NCI-H82 (cell line): ENCODE measurements at places on chromosomes 11 and 22.

- DNase-seq = peak; percentile 73
Measured at GRCh38 chr11:44954051-44954906, 3.6 kb upstream of the TP53I11 start.

DNA sequence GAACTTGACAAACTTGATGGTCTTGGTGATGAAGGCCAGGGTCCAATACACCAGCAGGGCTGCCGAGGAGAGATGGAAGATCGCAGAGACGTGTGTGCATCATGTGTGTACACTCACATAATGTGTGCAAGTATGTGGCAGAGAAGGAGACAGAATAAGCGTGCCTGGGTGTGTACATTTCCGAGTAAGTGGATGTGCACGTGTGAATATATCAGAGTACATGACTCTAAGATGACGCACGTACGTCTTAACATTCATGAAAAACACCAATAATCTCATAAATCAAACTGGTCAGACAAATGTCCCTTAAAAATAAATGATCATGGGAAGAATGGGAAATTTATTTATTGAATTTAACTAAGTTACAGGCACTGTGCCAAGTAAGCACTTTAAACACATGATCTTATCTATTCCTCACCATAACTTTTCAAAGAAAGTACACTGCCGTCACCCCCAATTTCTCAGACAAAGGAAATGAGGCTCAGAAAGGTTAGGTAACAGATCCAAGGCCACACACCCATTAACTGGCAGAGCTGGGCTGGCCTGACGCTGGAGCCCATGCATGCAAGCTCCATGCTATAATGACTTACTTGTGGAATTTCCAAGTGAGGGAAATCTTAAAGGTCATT is 13.0 kb downstream of the ABCC8 start:
- no peak for DNase-seq

DNA sequence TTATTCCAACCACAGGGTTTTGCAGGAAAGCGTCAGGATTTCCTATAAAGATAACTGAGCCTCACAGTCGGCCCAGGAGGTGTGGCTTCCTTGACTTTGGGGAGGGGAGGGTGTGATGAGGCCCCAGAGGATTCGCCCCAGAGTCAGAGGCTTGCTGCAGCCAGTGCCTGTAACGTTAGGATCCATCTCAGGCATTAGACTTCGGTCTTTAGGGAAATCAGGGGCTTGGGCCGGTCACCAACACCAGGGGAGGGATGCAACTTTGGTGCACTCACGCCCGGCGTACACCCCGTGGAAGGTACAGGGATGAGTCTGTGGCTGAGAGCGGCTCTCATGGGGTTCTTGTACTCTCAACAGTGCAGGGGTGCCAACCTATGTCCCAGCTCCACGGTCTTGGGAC is 5.7 kb upstream of the ANO1 start:
- DNase-seq = no peak

DNA sequence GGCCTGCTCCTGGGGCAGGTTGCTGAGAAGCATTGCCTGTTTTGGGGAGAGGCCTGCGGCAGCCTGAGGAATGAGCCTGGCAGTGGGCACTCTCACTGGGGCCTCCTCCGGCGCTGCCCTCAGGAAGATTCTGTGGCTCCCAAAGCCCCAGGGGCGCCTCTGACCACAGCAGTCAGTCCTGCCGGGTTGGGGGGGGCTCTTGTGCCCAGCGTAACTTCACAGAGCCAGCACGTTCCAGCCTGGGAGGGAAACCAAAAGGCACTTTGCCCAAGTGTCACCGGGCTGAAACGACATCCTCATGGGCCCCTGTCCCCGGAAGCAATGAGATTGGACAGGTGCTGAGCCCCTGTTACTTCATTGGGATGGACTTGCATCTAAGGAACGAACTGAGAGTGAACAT is 4.3 kb upstream of the LRP5 start:
- no peak for DNase-seq

- no peak for DNase-seq
Measured at GRCh38 chr11:26992031-26992541, 1.8 kb upstream of the FIBIN start.

DNA sequence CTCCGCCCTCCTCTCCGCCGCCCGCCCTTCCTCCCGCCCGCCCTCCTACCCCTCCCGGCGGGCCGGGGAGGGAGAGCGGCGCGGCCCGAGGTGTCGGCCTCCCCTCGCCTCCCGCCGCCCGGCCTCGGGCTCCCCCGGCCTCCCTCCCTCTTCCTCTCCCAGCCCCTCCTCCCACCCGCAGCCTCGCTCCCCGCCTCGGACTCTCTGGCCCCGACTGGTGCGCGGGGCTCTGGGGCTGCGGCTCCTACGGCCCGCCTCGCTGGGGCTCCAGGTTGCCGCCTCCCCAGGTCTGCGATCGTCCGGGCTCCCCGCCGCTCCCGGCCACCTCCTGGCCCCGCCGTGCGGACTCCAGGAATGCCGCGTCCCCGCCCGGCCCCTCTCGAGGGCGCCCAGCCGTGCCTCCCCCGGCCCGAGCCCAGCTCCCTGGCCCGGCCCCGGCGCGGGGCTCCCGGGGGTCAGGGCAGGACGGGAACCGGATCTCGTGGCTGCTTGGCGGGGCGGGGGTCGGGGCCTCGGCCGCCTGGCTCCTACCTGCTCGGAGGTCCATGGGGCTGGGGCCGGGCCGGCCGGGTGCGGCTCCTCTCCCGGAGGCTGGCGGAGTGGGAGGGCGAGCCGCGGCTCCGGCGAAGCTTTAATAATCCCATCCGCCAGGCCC is at the start of gene CLCF1:
TSS of gene CLCF1 (minus strand) at position 606 of the 655 bp plus-strand sequence. CDS start at position 547, 59 bp downstream.
- DNase-seq = peak; percentile 61

- DNase-seq = no peak
Measured at GRCh38 chr11:128733440-128734102, 39.7 kb downstream of the FLI1 start.

DNA sequence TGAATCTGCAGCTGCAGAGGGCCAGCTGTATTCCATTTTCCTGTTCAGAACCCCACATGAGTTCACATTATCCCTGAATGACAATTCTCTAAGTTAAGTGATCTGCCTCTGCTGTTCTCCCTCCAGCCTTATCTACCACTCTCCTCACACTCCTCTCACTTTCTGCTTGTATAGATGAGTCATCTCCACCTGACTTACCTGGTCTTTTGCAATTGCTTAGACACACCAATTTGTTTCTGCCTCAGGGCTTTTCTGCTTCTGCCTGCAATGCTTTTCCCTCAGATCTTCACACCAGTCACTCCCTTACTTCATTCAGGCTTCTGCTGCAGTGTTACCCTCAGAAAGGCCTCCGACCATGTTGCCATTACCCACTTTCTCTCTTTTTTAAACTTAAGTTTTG is 118.1 kb downstream of the ATM start:
- no peak for DNase-seq

GRCh38 chr11:22389526-22390282 is 51.5 kb downstream of the SLC17A6 start:
- DNase-seq = no peak

GRCh38 chr11:92462821-92463220 is 238.2 kb downstream of the FAT3 start:
- no peak for DNase-seq

GRCh38 chr11:128705124-128705920 is 11.4 kb downstream of the FLI1 start:
- no peak for DNase-seq

DNA sequence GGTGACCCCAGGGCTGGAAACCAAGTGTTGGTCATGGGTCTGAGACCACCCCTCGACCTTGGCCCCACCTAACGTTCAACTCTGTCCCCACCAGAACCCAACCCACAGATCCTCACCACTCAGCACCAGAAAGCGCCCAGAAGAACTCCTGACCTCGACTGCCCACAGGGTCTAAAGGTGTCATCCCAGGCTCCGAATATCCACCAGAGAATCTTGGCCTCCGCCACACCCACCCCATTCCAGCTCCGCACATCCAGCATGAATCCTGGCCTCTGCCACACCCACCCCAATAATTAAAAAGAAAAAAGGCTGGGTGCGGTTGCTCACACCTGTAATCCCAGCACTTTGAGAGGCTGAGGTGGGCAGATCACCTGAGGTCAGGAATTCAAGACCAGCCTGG is 1.3 kb downstream of the CERK start:
- no peak for DNase-seq

- DNase-seq = no peak
Measured at GRCh38 chr22:41289671-41290070, 3.7 kb upstream of the RANGAP1 start.

GRCh38 chr11:66857234-66857926 is 516 bp downstream of the LRFN4 start:
- peak; percentile 27 for DNase-seq

- no peak for DNase-seq
Measured at GRCh38 chr11:35764417-35764816, 101.8 kb downstream of the TRIM44 start.

DNA sequence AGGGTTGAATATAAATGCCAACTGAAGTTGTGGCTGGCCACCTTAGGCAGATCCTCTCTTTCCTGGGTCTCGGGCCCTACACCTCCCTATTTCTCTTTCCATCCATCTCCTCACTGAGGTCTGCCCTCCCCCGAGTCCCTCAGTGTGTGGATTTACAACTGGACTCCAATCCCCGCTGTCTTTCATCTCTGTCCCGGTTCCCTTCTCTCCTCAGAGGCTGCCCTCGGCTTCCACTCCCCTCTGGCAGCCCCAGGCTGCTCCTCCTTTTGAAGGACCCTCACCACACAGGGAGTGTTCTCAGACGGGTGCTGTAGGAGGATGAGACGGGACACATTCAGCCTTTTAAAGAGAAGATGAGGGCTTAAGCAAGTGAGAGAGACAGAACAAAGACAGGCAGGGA is 167.1 kb downstream of the ST3GAL4 start:
- no peak for DNase-seq

- DNase-seq = no peak
Measured at GRCh38 chr22:40328546-40329456, 17.5 kb upstream of the ADSL start.
